Neural progenitor cell (in vitro differentiated cells): ENCODE measurements at places on chromosomes 6 and 20. TPM values are rescaled to one million over a fixed set of nuclear protein-coding genes. Genes with fewer than 3 reads are reported as not detected.

The TRIM40 gene
- not detected in 2 replicates for total RNA-seq

GRCh38 chr6:112841553-112842329, 494.6 kb downstream of the RFPL4B start:
- H3K4me1 ChIP-seq = peaks cover 10% of the 10 kb centered on the region
- H3K4me3 ChIP-seq = no peak overlapping the region
- H3K27me3 ChIP-seq = no peaks in the 10 kb centered on the region
- no peaks in the 10 kb centered on the region for H3K36me3 ChIP-seq
- H3K27ac ChIP-seq = no peak overlapping the region

GRCh38 chr6:53998303-53998702, 112.9 kb upstream of the MLIP start:
- no peaks in the 10 kb centered on the region for H3K4me1 ChIP-seq
- H3K4me3 ChIP-seq = no peak overlapping the region
- DNase-seq = no peak
- H3K27me3 ChIP-seq = no peaks in the 10 kb centered on the region

- H3K27me3 ChIP-seq = no peaks in the 10 kb centered on the region
- no peak overlapping the region for H3K4me3 ChIP-seq
Observed at GRCh38 chr20:58372806-58373205, 16.2 kb upstream of the VAPB start.

- no peaks in the 10 kb centered on the region for H3K27me3 ChIP-seq
- DNase-seq = no peak
- H3K4me3 ChIP-seq = no peak overlapping the region
- H3K36me3 ChIP-seq = no peaks in the 10 kb centered on the region
- H3K27ac ChIP-seq = no peak overlapping the region
Observed at GRCh38 chr20:57612916-57613315, 7.3 kb downstream of the ZBP1 start.
